Mesothelial cell of epicardium (in vitro differentiated cells): ENCODE measurements at places on chromosomes 7 and 10.

- H3K4me1 ChIP-seq, result peaks cover 35% of the 10 kb centered on the region
- H3K4me3 ChIP-seq, result no peak overlapping the region
- H3K27ac ChIP-seq, result peak overlapping the region; percentile 83
- H3K36me3 ChIP-seq, result no peaks in the 10 kb centered on the region
- no peak for DNase-seq
- peaks cover 8% of the 10 kb centered on the region for H3K27me3 ChIP-seq
Observed at GRCh38 chr10:69646185-69647060, 16.4 kb downstream of the FAM241B start.

- H3K27me3 ChIP-seq, result no peaks in the 10 kb centered on the region
- no peak overlapping the region for H3K27ac ChIP-seq
- no peak for DNase-seq
- H3K36me3 ChIP-seq, result no peaks in the 10 kb centered on the region
- H3K4me3 ChIP-seq, result no peak overlapping the region
Observed at GRCh38 chr7:80635998-80636397, 2.4 kb upstream of the CD36 start.

GRCh38 chr10:110725801-110726630, 81.9 kb downstream of the RBM20 start:
- DNase-seq, result no peak
- no peaks in the 10 kb centered on the region for H3K27me3 ChIP-seq

DNA sequence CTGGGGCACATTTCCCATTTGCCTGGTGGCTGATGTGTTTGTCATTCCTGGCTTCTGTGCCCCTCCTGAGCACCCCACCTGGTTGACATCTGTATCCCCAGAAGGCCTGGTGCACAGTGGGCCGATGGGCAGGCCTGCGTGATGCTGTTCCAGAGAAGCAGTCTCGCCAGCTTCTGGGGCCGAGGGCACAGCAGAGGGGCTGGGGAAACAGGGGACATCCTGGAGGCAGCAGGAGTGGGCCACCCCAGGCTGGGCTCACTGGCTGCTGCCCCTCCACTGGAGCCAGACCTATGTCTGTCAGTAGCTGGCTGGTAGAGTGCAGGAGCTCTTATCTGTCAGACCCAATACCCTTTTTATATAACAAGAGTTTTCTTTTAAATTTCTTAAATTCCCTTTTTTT, 896 bp upstream of the MYL7 start:
- peaks cover 16% of the 10 kb centered on the region for H3K4me1 ChIP-seq
- no peaks in the 10 kb centered on the region for H3K36me3 ChIP-seq
- no peak overlapping the region for H3K27ac ChIP-seq
- H3K27me3 ChIP-seq, result peaks cover 31% of the 10 kb centered on the region
- no peak for DNase-seq

DNA sequence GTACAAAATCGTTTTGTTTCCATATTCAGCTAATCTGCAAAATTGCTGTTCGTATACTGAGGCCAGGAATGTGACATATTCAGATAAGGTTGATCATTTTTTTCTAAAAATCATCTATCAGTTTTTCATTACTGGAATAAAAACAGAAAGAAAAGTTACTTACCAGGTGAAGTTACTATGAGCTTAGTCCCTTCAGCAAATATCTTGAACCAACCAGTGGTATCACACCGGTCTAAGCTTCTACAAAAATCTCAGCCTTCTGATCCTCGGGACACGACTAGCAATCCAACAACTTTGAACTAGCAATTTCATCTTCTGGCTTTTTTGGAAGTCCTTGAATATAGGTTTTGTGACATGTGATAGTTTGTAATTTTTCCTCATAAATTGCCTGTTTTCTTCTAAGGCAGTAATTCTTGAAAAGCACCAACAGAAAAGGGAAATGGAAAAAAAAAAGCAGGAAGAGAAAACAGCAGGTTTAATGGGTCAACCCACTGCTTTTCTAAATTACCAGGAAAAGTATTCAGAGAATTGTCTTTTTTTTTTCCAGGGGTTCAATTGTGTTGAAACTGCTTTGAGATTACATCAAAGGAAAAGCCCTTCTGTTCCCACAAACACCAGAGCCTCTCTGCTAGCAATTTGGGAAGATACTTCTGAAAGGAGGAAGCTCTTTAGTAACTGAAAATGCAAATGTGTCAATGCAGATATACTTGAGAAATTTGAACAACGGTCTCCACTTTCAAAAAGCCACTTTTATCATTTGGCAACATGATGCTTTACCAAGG, 2.9 kb upstream of the TARP start:
- H3K36me3 ChIP-seq, result no peaks in the 10 kb centered on the region
- H3K4me1 ChIP-seq, result peaks cover 3% of the 10 kb centered on the region
- H3K27me3 ChIP-seq, result no peaks in the 10 kb centered on the region
- no peak for DNase-seq

GRCh38 chr7:32062150-32062549, 8.1 kb downstream of the PDE1C start:
- H3K27me3 ChIP-seq, result peaks cover 78% of the 10 kb centered on the region
- DNase-seq, result no peak
- H3K36me3 ChIP-seq, result no peaks in the 10 kb centered on the region
- H3K4me1 ChIP-seq, result peaks cover 22% of the 10 kb centered on the region
- no peak overlapping the region for H3K4me3 ChIP-seq

DNA sequence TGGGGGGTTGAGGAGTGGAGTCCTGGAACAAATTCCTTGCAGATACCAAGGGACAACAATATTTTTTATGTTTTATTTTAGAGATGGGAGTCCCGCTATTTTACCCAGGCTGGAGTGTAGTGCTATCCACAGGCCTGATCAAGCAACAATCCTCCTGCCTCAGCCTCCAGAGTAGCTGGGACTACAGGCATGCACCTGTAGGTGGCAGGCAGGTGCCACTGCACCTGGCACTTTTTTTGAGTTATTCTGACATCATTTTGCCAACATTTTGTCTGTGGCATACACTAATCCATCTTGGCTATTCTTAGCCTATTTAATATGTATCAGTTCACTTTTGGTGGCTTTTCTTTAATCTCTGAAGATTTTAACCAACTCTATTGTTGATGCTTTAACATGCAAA, 317.8 kb upstream of the MTPN start:
- H3K4me1 ChIP-seq, result peaks cover 13% of the 10 kb centered on the region
- H3K27me3 ChIP-seq, result no peaks in the 10 kb centered on the region
- DNase-seq, result no peak
- H3K36me3 ChIP-seq, result no peaks in the 10 kb centered on the region

DNA sequence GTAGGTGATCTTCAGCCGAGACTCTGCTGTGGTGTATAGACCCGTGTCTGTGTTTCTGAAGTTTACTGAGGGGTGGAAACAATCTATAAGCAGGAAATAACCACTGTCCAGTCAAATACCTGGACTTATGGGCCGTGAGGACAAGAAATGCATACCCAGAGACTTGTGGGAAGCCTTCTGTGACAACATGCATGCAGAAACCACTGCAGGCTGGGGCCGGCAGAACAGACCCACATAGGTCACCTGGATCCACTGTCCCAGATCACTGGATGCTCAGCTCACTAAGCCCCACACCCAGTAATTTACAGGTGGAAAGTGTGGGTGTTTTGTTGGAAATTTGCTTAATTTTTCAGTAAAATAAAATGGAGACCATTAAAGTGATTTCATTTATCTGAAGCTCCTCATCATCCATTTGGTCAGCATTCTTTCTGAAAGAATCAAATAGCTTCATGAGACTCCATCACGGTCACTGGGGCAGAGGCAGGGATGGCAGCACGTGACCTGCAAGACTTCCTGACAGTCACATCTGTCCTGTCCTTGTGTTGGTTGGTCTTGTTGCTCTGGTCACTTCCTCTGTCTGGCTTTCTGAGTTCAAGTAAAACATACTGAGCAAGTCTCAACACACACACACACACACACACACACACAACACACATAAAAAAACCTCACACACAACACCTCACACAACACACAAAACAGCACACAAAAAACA, 108.3 kb downstream of the TNS3 start:
- H3K27me3 ChIP-seq, result no peaks in the 10 kb centered on the region
- H3K4me3 ChIP-seq, result no peak overlapping the region
- no peak overlapping the region for H3K27ac ChIP-seq
- H3K4me1 ChIP-seq, result peaks cover 36% of the 10 kb centered on the region
- peaks cover 19% of the 10 kb centered on the region for H3K36me3 ChIP-seq

DNA sequence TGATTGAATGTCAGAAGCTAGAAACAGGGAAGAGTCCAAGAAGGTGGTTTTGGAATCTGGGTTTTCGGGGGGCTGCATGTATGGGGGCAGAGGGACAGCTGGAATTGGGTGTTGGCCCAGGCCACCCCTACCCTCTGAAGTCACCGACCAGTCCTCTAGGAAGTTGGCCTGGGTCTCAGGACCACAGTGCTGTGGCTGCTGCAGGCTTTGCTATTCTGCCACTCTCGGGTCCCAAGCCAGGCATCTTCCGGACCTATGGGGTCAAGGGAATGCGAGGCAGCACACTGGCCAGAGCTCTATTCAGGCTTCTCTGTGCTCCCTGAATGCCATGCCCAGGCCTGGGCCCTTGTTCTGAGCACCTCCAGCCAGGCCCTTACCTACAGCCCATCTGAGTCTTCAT, 13.2 kb downstream of the FGF8 start:
- DNase-seq, result no peak
- H3K4me3 ChIP-seq, result no peak overlapping the region
- H3K36me3 ChIP-seq, result no peaks in the 10 kb centered on the region
- peaks cover 51% of the 10 kb centered on the region for H3K27me3 ChIP-seq

- peaks cover 30% of the 10 kb centered on the region for H3K36me3 ChIP-seq
- DNase-seq, result no peak
- no peaks in the 10 kb centered on the region for H3K4me1 ChIP-seq
- H3K4me3 ChIP-seq, result no peak overlapping the region
- no peaks in the 10 kb centered on the region for H3K27me3 ChIP-seq
- H3K27ac ChIP-seq, result no peak overlapping the region
Observed at GRCh38 chr10:90905925-90906324, 15.0 kb downstream of the ANKRD1 start.

GRCh38 chr7:151308791-151309190, 32.8 kb upstream of the NUB1 start:
- peaks cover 13% of the 10 kb centered on the region for H3K4me1 ChIP-seq
- no peak overlapping the region for H3K4me3 ChIP-seq
- H3K27ac ChIP-seq, result no peak overlapping the region
- no peaks in the 10 kb centered on the region for H3K36me3 ChIP-seq
- no peak for DNase-seq

- no peak overlapping the region for H3K4me3 ChIP-seq
- no peak overlapping the region for H3K27ac ChIP-seq
- no peaks in the 10 kb centered on the region for H3K27me3 ChIP-seq
- no peaks in the 10 kb centered on the region for H3K36me3 ChIP-seq
Observed at GRCh38 chr7:90180011-90180585, 25.8 kb downstream of the STEAP1 start.

DNA sequence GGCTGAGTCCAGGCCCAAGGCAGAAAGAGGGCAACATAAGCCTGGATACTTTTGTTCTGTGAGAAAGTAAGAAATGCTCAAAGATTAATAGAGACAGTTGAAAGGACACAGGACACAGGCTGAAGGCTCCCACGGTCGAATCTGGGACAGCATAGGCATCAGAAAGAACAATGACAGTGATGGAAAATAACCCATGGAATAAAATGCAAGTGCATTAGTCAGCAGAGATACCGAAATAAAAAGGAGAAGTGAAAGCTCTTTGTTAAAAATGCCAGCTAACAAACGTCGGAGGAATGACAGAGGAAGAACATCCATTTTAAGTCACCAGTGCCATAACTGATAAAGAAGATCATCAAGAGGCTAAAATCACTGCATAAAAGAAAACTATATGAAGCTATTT, 19.6 kb upstream of the AGAP5 start:
- H3K4me3 ChIP-seq, result no peak overlapping the region
- no peaks in the 10 kb centered on the region for H3K4me1 ChIP-seq
- peaks cover 19% of the 10 kb centered on the region for H3K36me3 ChIP-seq

DNA sequence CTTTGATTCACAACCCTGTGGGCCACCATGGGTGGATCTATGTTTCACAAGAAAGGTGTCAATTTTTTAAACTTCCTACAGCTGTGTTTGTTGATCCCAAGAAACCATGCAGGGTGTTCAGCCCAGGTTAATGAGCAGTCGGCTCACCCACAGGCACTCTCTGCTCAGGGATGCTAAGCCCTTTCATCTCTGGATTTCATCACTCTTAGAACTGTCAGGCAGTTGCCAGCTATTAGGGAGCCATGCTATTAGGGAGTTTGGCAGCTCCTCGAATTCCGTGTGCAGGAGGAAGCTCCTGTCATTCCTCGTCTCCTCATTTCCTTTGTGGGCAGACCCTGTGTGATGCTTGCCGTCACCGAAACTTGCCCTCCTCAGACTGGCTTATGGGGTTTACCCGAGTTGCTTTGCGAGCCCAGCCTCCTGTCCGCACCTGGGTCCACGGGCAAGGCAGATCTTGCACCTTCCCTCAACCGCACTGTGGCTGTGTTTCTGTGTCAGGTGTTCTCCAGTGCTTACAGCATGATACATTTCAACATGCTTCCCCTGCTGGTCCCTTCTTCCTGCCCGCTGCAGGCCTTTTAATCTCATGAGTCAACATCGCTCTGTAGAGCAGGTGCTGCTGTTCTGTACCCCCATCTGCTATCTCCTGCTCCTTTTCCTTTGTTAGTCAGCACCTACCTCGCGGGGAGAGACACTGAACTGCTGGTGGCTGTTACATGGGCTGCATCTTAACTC, 509.8 kb downstream of the SUGCT start:
- H3K36me3 ChIP-seq, result no peaks in the 10 kb centered on the region
- no peaks in the 10 kb centered on the region for H3K27me3 ChIP-seq
- no peak overlapping the region for H3K4me3 ChIP-seq
- no peak for DNase-seq
- peaks cover 71% of the 10 kb centered on the region for H3K4me1 ChIP-seq
- H3K27ac ChIP-seq, result peak overlapping the region; percentile 22

- H3K27me3 ChIP-seq, result peaks cover 12% of the 10 kb centered on the region
- H3K27ac ChIP-seq, result no peak overlapping the region
- H3K4me3 ChIP-seq, result peak overlapping the region; percentile 71
Observed at GRCh38 chr7:142856565-142857245, 1.8 kb downstream of the EPHB6 start.

DNA sequence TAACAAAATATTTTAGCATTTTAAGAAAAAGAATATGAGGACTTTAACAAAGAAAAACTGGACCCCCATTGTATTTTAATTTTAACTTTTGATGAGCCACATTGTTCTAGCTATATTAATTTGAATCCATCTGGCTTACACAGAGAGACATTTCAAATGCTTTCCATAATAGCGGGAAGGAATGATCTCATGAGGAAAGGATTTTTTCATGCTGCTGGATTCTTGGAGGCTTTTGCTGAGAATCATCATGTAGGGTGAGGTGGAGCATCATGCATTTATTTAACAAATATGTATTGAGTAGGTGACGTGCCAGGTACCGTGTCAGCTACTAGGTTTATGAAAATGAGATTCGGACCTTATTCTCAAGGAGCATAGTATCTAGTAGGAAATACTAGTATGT, 1006.3 kb downstream of the SORCS1 start:
- H3K4me3 ChIP-seq, result no peak overlapping the region
- no peak overlapping the region for H3K27ac ChIP-seq
- H3K4me1 ChIP-seq, result peaks cover 11% of the 10 kb centered on the region
- H3K36me3 ChIP-seq, result peaks cover under 1% of the 10 kb centered on the region
- peaks cover 2% of the 10 kb centered on the region for H3K27me3 ChIP-seq

DNA sequence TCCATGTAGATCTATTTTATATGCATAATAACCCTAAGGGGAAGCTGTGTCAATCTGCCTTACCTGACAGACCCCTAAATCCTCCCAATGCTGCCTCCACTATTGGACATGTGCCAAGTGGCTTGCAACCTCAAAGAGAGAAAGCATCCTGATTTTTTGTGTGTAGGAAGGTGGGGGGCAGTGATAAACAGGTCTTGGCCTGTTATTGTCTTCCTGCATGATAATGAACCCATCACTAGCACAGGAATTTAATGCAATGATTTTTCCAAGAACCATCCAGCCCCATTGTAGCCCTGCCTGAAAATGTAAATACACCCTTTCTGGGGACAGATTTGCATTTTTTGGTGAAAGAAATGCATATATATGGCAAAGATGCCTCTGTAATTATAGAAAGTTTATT, 850.2 kb downstream of the LRMDA start:
- H3K4me1 ChIP-seq, result peaks cover 28% of the 10 kb centered on the region
- no peak overlapping the region for H3K4me3 ChIP-seq
- no peak for DNase-seq
